Activated naive CD4-positive, alpha-beta T cell treated with anti-CD3 and anti-CD28 coated beads, Interleukin-2, amount 10 ng/mL, durations not matched to agents 5 hours and 36 hours (primary cell): ENCODE measurements at places on chromosomes 1 and 21. TPM values are rescaled to one million over a fixed set of nuclear protein-coding genes. Genes with fewer than 3 reads are reported as not detected.

SLC25A34 gene
- total RNA-seq: 1.9 TPM

TCHH gene
- not detected for total RNA-seq

SPRR2A gene
- total RNA-seq: not detected

UBE4B gene
- 31.6 TPM for total RNA-seq

B3GALT2 gene
- 0.40 TPM for total RNA-seq

ALDH9A1 gene
- total RNA-seq: 45.0 TPM

ERO1B gene
- 5.7 TPM for total RNA-seq
